ENCODE measurements at places on chromosomes 1 and 21.

DNA sequence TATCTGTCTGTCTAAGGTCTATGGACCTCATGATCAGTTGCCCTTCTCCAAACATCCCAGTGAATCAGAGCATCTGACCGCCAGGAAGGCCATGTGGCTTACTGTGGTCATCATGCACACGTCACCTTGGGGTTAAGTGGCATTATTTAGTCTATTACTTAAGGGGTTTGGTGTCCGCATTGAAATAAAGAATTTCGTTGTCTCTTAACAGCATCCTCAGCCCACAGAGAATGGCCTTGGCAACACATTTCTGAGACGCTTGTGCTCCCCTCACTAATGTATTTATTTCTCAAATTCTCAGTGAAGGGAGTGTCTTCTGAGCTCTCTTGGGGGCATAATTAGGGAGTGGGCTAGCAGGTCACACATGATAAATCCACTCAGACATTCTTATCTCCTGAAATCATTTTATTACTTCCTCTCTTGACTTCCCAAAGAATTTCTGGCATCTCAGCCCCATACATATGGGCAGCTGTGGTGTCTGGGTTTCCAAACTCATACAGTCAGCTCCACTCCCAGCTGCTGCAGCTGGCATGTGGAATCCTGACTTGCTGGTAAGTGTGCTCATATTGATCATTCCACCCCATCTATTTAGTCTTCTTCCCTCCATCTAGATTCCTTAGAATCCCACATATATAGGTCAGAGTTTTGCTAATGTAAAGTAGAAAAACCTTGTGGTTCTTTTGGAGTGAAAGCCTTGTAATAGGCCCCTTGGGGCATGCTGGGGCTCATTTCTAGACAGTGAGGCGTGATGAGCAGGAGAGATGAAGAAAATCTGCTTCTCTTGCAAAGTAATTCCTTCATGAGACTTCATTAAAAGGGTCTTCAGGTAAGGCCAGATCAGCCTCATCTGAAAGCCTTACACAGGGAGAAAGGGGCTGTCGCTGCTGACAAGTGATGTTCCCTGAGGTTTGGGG lies 110.5 kb downstream of the HHAT start:
- peak; percentile 35 for DNase-seq

DNA sequence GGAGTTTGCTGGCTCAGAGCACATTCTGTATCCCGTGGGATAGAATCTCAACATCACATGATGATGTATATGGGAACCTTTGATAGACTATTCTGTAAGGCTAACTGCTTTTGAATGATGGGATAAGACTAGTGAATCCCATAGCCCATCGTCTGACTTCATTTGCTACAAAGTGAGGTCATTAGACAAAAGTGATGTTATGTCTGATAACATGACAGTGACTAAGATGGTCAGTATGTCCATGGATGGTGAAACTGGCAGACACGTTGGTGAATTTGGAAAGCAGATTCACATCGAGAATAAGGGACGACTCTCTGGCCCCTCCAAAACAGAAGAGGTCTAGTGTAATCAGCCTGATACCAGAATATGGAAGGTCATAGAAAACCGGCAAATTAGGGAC lies 108.4 kb downstream of the HHAT start:
- DNase-seq: no peak

DNA sequence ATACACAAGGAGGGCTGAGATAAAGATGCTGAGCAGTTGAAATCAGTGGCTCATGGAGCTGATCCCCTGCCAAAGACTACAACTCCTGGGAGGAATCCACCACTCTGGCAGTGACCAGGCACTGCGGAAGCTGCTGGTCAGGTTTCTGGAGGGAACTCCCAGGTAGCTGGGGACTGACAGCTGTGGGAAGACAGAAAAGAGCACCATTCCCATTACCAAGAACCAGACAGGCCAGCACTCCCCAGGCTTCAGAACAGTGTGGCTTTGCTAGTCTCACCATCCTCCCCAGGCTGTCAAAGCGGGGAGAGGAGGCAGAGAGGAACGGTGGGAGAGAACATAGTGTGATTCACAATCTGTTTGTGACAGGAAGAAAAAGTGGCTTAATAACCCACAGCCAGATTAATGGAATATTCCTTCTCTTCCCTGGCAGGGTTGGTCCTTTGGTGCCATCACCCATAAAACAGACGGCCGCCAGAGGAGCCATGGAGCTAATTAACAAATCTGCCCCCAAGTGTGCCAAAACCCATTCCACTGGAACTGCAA lies 92.1 kb downstream of the MAB21L3 start:
- DNase-seq: no peak

GRCh38 chr1:213371847-213372619 lies 321.0 kb downstream of the RPS6KC1 start:
- DNase-seq: no peak

- no peak for DNase-seq
These were observed 478.9 kb downstream of the DPYD start for GRCh38 chr1:97441966-97442365.

GRCh38 chr1:29119121-29119929 lies 4.4 kb downstream of the TMEM200B start:
- no peak for DNase-seq

DNA sequence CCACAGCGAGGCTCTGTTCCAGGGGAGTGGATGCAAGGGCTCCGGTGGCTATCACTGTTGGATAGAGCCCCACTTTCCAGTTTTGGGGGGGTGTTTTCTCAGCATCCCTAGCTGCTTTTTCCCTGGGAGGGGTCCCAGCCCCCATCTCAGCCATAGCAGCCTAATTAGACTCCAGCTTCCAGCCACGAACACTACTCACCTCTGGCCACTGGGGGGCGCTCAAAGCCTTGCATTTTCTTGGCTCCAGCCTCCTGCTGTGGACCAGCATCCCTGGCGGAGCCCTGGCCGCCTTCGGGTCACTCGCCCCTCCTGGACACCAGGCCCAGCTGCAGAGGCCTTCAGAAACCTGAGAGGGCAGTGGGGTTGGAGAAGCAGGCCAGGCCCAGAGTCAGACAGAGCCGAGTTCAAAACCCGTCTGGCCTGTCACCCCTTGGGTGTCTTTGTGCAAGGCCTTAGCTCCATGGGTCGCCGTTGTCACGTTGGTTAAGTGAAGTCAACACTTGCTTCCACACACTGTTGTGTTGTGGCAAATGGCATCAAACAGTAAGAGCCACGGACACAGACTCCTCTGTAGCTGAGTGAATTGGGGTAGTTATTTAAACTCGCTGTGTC lies 93.5 kb upstream of the ACTL8 start:
- DNase-seq: peak; percentile 88

DNA sequence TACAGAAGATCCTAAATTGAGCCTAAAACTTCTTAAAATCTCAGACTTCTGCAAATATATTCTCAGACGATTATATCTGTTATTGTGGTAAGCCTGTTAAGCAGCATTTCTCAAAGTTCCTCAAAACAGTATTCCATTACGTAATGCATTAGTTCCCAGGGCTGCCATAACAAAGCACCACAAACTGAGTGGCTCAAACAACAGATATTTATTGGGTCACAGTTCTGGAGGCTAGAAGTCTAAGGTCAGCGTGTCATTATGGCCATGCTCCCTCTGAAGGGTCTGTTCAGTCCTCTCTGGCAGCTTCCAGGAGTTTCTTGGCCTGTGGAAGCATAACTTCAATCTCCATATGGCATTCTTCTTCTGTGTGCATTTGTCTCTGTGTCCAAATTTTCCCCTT lies 103.5 kb upstream of the ST6GALNAC5 start:
- no peak for DNase-seq

- DNase-seq: no peak
These were observed 13.6 kb downstream of the SDCCAG8 start for GRCh38 chr1:243269461-243269801.

- no peak for DNase-seq
These were observed 14.6 kb downstream of the NR5A2 start for GRCh38 chr1:200042119-200042551.

DNA sequence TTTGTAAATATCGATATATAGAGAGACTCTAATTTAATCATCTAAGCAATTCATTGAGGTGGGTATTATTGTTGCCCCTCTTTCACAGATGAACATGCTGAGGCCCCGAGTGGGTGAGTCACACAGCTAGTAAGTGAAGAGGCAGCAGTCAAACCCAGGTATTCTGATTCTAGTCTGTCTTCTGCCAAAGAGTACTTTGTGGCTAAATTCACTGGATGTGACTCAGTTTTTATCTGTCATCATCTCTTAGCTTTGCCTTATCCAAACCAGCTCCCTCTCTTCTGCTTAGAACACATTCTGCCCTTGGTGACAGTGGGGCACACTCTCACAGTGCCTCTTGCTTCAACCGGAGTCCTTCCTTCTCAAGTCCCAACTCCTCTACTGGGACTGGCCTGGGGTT lies 11.5 kb downstream of the FCRL5 start:
- no peak for DNase-seq

DNA sequence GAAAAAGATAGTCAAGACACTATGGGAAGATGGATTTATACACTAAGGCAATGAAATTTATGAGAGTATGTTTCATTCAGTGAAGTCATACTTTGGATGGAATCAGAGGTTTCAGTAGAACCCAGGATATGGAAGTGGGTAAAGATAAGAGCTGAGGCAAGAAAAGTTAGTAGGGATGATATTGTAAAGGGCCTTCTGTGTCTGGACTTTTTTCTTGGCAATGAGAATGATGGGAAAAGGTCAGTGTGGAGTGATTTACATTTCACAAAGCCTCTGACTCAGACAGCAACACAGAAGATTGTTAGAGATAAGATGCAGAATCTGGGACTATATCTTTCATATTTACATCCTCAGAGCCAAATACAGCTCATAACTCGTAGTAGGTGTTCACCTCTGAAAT lies 32.1 kb downstream of the SH3BGR start:
- no peak for DNase-seq

DNA sequence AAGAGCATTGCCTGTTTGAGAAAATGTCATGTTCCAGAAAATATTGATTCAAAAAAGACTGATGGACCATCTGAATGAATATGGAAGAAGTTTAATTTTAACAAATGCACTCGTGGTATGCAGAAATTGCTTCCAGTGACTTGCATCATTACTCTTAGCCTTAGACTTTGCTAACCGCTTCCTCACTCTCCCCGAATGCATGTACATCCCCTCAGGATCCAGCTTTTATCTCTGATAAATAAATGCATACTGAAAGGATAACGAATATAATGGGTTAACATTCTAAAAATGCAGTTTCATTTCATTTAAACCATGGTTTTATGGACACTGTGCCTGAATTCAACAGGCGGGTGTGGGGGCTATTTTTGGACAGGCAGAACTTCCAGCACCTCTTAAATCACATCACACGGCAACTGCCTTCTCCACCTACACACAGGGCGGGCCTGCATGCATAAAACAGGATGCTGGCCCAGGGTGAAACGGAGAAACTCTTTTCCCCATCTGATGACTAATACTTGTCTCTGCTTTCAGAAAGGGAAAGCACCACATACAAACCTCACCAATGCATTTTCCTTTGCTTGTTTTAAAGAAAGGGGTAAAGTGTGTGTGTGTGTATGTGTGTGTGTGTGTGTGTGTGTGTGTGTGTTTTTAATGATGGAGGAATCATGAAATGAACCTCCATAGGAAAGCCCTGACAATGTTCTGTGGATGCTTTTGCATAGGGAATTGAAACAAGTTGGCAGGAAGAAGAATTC lies 48.7 kb downstream of the SPAG17 start:
- DNase-seq: peak; percentile 51

DNA sequence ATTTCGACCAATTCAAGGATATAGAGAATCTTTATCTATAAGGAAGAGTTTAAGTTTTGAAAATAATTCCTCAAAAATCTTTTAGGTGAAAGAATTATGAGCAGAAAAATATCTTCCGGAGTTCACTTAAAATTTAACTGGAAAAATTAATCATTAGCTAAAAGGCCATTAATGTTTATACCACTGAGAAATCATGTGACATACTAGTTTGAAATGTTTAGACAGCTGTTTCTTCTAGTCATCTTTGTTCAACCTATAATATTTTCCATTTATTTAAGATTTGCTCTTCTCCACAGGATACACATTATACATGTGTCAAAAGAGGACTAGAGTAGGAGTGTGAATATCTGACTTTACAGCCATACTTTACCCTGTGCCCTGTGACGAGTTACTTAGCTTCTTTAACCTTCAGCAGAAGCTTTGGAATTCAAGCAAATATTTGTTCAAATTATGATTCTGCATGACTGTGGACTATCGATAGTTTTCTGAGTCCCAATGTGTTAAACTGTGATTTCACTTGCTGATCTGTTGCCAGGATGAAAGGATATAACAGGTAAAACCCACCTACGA lies 374.8 kb downstream of the BRINP3 start:
- DNase-seq: no peak

GRCh38 chr1:8357329-8358101 lies 39.6 kb downstream of the SLC45A1 start:
- DNase-seq: no peak

DNA sequence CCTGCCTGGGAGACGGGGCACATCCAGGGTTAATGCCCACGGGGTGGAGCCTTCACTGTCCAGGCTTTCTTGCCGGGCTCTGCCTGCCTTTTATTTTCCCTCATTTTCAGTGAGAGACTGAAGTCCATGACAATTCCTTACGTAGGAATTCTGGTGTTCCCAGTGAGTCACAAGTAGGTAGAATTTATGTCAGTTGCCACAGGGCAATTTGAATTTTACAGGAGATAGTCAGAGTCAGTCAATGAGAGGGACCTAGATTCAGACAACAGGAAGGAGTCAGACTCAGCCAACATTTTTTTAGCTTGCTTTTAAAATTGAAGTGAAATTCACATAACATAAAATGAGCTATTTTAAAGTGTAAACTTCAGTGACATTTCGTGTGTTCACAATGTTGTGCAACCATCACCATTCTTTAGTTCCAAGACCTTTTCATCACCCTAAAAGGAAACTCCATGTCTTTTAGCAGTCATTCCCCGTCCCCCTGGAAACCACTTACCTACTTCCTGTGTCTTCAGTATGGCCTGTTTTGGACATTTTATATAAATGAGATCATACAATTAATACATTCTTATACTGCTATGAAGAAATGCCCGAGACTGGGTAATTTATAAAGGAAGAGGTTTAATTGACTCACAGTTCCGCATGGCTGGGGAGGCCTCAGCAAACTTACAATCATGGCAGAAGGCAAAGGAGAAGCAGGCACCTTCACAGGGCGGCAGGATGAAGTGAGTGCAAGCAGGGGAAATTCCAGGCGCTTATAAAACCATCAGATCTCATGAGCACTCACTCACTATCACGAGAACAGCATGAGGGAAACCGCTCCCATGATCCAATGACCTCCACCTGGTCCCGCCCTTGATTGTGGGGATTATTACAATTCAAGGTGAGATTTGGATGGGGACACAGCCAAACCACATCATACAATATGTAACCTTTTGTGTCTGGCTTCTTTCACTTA lies 14.6 kb downstream of the AJAP1 start:
- DNase-seq: no peak

GRCh38 chr1:18541046-18541795 lies 60.5 kb downstream of the KLHDC7A start:
- DNase-seq: no peak

DNA sequence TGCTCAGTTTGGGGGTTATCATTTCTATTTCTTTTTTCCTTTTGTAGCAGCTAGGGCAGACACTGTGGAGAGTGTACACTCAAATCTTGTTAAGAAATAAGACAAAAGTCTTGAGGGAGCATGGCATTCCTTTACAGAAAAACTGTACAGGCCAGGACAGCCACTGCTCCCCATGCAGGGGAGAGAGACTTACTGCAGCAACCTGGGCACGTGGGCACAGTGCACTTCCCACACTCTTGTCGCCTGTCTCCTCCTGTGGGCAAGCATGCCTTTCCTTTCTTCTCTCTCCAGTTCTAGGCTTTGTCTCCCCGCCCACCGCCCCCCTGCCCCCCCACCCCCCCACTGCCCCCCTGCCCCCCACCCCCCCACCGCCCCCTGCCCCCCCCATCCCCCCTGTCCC lies 51.9 kb downstream of the PHC2 start:
- DNase-seq: no peak
